A549 treated with Hydrocortisone at 1 μM for 4 hours (cell line): ENCODE measurements at places on chromosomes 4 and X. TPM values are rescaled to one million over a fixed set of nuclear protein-coding genes. Genes with fewer than 3 reads are reported as not detected.

CT45A2 gene
- 0.10 TPM in 1 of 5 replicates, not detected in the others for total RNA-seq

KCND1 gene
- 0.88 to 1.3 TPM (median 0.92 TPM) in 5 replicates for total RNA-seq

LEF1 gene
- total RNA-seq = 0.08 to 0.24 TPM (median 0.16 TPM) in 4 of 5 replicates, not detected in the other

POU4F2 gene
- not detected in 5 replicates for total RNA-seq

ZBTB49 gene
- total RNA-seq = 2.6 to 3.3 TPM (median 2.8 TPM) in 5 replicates

PNMA5 gene
- not detected in 5 replicates for total RNA-seq

SHOX gene
- not detected in 5 replicates for total RNA-seq

NSUN7 gene
- total RNA-seq = 0.31 to 0.43 TPM (median 0.32 TPM) in 5 replicates

POU3F4 gene
- not detected in 5 replicates for total RNA-seq

SYN1 gene
- total RNA-seq = 0.13 to 0.56 TPM (median 0.26 TPM) in 5 replicates

PLK4 gene
- 13.2 to 17.2 TPM (median 14.6 TPM) in 5 replicates for total RNA-seq

KLHL13 gene
- 0.20 to 0.29 TPM (median 0.21 TPM) in 5 replicates for total RNA-seq

GAGE12G gene
- total RNA-seq = not detected in 5 replicates

CXCL6 gene
- total RNA-seq = not detected in 5 replicates

HSFX3 gene
- total RNA-seq = not detected in 5 replicates

DIAPH2 gene
- 3.3 to 6.0 TPM (median 4.3 TPM) in 5 replicates for total RNA-seq

HAND2 gene
- 0.32 to 0.66 TPM (median 0.50 TPM) in 5 replicates for total RNA-seq

CLGN gene
- 4.6 to 6.6 TPM (median 5.2 TPM) in 5 replicates for total RNA-seq

ZNF674 gene
- total RNA-seq = 2.2 to 3.5 TPM (median 2.8 TPM) in 5 replicates

RAB9B gene
- total RNA-seq = 0.02 to 0.05 TPM (median 0.05 TPM) in 4 of 5 replicates, not detected in the other
